CD4-positive, alpha-beta T cell treated with Interleukin-6 at 100 ng/mL for 8 hours (primary cell): ENCODE measurements at places on chromosomes 6 and 20.

DNA sequence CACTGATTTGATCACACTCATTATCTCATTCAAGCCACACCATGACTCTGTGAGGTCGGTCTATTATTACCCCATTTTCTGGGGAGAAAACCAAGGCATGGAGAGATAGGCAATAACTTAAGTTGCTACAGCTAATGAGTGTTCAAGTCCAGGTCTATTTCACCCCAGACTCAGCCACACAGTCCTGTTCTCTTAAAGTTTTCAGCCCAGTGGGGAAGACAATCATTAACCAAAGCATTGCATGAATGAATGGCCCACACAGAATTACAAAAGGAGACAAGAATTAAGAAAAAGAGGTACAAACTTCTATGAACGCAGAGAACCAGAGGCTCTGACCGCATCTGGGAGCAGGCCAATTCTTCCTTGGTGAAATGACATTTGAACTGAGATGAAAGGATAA lies 7.1 kb downstream of the BPI start:
- no peak for DNase-seq

DNA sequence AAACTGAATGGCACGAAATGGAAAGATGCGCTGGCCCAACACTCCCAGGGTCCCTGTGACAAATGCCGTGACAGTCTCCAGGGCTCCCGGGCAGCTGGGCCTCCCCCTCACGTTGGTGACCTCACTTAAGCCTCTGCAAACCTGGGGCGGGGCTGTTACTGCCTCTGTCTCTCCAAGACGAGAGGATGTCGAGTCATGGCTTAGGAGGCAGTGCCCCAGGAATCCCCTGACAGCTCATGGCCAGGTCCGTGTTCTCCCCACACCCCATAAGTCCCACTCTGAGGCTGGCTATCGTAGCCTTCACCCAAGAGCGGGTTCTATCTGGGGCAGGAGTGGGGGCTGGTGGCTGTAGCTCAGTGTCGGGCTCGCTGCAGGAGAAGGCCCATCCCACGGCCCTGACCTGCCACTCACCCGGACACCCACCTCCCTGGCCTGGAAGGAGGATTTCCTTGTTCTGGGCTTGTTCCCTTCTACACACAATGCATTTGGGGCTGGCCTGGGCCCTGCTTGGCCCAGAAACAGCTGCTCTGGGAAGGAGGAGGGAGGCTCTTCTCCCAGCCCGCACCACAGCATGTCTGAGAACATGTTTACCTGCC lies 5.6 kb upstream of the RPS21 start:
- DNase-seq, result no peak

DNA sequence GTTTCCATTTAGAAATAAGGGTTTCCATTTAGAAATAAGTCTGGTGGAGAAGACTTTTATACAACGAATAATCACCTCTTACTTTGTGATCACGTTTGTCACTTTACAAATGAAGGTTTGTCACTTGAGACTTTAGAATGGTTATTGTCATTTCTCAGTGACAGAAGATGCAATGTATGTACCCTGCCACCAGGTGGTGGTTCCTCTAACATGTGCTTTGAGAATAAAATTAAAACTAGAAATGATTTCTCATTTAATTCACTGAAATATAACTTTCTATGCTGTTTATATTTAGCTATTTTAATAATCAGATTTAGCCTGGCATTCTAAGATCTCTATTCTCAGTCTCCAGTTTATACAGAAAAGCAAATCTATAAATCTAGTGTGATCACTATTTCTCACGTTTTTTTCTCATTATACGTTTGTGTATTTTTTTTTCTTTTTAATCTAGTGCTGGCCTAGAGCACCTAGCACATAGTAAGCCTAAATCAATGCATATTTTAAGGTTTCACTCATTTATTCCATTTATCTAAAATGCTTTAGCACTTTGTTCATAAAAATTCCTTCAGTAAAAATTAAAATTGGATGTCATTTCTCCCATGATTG lies 57.4 kb upstream of the TFAP2D start:
- DNase-seq, result no peak

GRCh38 chr6:105894556-105894955 lies 191.6 kb upstream of the PRDM1 start:
- no peak for DNase-seq

DNA sequence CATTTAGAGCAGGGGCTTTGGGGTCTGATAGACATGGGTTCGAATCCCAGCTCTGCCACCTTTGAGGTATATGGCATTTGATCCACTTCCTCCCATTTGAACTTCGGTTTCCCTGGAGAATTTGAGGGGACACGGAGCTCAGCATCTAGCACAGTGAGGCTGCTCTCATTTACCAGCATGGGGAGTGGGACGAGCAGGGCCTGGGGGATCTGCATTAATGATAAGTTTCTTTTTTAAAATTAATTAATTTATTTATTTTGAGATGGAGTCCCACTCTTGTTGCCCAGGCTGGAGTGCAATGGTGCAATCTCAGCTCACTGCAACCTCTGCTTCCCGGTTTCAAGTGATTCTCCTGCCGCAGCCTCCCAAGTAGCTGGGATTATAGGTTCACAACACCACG lies 52.6 kb downstream of the VSTM2L start:
- no peak for DNase-seq

DNA sequence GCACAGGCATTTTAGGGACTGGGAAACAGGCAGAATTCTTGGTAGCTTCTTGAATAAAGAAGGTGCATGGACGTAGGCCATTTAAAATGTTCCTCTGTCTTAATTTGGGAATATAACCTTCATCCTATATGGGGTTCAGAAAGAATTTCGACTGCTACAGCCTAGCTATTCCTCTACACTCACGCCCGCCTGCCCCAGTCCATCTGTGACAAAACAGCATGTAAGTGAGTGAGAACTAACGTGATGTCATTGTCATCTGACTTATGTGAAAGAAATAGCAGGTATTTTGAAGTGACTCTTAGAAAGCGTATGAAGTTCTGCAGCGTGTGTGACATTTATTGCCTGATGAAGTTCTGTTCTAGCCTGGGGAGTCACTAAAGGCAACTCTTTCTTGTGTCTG lies 52.2 kb upstream of the SLC22A1 start:
- DNase-seq, result no peak

DNA sequence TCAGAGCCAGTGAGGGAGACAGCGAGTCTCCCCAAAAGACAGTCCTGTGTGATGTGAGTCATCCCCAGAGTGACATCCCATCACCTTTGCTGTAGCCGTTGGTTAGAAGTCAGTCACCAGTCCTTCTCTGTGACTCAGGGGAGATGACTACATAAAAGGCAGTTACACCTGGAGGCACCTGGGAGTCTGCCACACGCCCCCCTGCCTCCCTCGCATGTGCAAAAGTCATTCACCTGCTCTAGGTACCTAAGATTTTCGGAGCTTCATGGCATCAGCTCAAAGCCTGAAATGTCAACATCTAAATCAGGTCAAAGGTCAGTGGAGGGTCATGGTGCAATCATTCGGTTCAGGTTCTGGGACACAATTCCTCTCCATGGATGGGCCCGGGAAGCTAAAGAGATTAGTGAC lies 50.3 kb downstream of the PRR18 start:
- DNase-seq, result peak; percentile 56

- DNase-seq, result no peak
Measured at GRCh38 chr20:49675368-49676151, 38.1 kb downstream of the B4GALT5 start.

DNA sequence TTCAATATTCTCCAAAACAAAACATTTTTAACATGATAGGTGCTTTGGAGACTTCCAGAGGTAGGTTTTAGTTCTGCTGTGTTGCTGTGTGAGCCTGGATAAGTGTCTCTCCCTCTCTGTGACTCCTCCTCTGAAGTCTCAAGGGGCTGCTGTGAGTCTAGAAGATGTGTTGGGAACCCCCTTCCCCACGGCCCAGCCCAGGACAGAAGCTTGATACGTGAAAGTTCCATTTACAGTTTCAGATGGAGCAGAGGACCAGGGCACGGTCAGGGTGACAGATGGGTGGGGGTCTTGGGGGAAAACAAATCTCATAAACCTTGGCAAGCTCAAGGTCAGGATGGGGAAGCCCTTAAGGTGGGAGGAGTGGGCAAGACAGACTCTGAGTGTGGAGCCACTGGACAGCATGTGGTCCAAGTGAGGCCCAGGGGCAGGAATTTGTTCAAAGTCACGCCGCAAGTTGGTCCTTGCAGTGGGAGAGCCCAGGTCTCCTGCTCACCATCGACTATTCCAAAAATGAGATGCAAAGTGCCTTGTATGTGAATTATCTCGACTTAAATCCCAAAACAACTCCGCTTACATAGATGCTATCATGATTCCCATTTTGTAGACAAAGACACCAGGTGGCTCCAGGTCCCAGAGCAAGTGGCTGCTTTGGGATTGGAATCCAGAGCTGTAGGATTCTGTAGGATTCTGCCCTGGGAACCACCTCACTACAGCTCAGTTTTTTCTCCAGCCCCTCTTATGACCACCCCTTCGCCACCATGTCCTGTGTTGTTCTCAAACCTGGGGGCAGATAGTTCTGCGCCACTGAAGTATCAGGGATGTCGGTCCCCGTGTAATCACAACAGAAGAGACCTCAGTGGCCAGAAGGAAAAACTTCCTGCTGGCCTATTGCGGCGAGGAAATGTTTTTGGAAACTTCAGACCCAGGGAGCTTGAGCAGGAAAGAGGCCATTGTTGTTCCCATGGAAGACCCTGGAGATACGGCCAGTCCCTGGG lies 1.9 kb downstream of the TGM2 start:
- DNase-seq, result no peak

GRCh38 chr6:130118236-130118635 lies 99.9 kb downstream of the L3MBTL3 start:
- no peak for DNase-seq

- DNase-seq, result no peak
Measured at GRCh38 chr6:9307786-9308185, 872.4 kb upstream of the SLC35B3 start.

GRCh38 chr20:3995749-3996320 lies 19.5 kb downstream of the RNF24 start:
- DNase-seq, result no peak

GRCh38 chr6:93784794-93785693 lies 365.7 kb upstream of the EPHA7 start:
- no peak for DNase-seq

GRCh38 chr6:125728739-125729138 lies 20.7 kb upstream of the HEY2 start:
- DNase-seq, result no peak

- no peak for DNase-seq
Measured at GRCh38 chr6:44494011-44494501, 106.5 kb downstream of the CDC5L start.
